Small intestine (tissue), 16 donors: ENCODE measurements at places on chromosomes 2 and 18. TPM values are rescaled to one million over a fixed set of nuclear protein-coding genes. Genes with fewer than 3 reads are reported as not detected.

GNAL gene
- polyA plus RNA-seq, result 2.1 TPM

UGT1A3 gene
- polyA plus RNA-seq, result 0.24 TPM

PCARE gene
- polyA plus RNA-seq, result not detected

MGAT4A gene
- 35.8 TPM for polyA plus RNA-seq

GCG gene
- 4.1 TPM for polyA plus RNA-seq

IL36RN gene
- not detected for polyA plus RNA-seq

KCMF1 gene
- polyA plus RNA-seq, result 31.9 TPM

VIT gene
- polyA plus RNA-seq, result not detected

IL1R1 gene
- polyA plus RNA-seq, result 18.4 TPM

TANC1 gene
- polyA plus RNA-seq, result 8.9 TPM

TEKT4 gene
- not detected for polyA plus RNA-seq

DNA sequence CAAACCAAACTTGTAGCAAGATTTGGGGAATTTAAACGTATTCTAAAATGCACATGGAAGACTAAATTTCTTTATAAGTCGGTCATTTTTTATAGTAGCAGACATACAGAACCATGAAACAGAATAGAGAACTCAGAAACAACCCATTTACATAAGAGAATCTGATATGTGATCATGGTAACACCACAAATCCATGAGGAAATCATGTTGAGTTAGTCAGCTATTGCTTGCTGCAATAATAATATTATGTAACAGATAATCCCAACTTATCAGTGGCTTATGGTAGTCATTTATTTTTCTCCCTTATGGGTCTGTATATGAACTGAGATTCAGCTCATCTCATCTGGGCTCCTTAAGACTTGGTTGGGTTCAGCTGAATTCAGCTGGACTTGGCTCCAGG, 103.4 kb upstream of the SERTAD2 start:
- H3K36me3 ChIP-seq, result no peaks in the 10 kb centered on the region
- no peak overlapping the region for H3K27ac ChIP-seq
- H3K27me3 ChIP-seq, result no peaks in the 10 kb centered on the region
- H3K4me1 ChIP-seq, result peaks cover 1% of the 10 kb centered on the region

DNA sequence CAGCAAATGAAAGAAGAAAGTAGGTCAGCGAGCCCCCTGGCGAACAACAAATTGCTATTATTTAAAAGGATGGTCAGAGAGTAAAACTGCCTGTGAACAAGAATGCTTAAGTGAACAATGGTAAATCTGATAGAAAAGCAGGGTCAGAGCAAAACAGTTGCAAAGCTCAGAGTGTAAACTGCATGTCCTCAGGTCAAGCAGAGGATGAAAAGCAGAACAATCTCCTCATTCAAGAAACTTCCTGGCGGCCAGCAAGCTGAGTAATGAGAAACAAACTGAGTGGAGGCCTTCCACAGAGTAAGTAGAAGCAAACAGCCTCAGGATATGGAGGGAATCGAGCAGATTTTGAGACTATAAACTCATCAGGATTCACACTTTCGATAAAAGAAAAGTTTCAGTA, 117.9 kb downstream of the PPP1R1C start:
- H3K4me3 ChIP-seq, result no peak overlapping the region
- H3K36me3 ChIP-seq, result no peaks in the 10 kb centered on the region
- no peak for DNase-seq
- H3K27ac ChIP-seq, result no peak overlapping the region

DNA sequence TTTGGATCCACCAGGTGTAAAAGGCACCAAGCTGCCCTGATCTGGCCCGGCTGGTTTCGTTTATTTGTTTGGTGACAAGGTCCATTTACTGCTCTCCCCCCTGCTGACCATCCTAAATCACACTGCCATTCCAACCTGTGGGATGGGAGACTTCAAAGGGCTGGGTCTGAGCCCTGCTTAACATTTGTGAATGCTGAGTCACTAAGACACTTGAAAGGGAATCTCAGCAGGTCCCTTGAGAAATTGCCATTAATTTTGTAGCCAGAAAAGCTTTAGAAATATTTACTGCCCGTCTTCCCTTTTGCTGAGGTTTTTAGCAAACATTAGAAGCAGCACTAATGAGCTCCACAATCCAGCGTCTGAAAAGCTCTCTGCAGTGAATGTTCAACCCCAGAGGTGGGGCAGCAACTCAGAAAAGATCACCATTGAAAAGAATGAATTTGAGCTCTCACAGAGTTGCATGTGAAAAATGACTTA, 133.8 kb downstream of the ARL4C start:
- no peak overlapping the region for H3K4me3 ChIP-seq
- no peak overlapping the region for H3K27ac ChIP-seq
- DNase-seq, result no peak
- H3K4me1 ChIP-seq, result no peaks in the 10 kb centered on the region

GRCh38 chr2:73263540-73264331, 20.5 kb downstream of the FBXO41 start:
- H3K27me3 ChIP-seq, result no peaks in the 10 kb centered on the region
- DNase-seq, result no peak
- H3K36me3 ChIP-seq, result peaks cover 11% of the 10 kb centered on the region
- H3K4me3 ChIP-seq, result no peak overlapping the region

GRCh38 chr2:101440127-101440738, 34.7 kb downstream of the RFX8 start:
- no peaks in the 10 kb centered on the region for H3K4me1 ChIP-seq
- H3K27ac ChIP-seq, result no peak overlapping the region
- H3K4me3 ChIP-seq, result no peak overlapping the region
- no peaks in the 10 kb centered on the region for H3K27me3 ChIP-seq

- no peaks in the 10 kb centered on the region for H3K4me1 ChIP-seq
- H3K4me3 ChIP-seq, result no peak overlapping the region
- no peaks in the 10 kb centered on the region for H3K36me3 ChIP-seq
Measured at GRCh38 chr2:208186465-208186864, 3.4 kb downstream of the C2orf80 start.

GRCh38 chr2:151853070-151853758, 25.0 kb upstream of the ARL5A start:
- H3K27ac ChIP-seq, result no peak overlapping the region
- H3K27me3 ChIP-seq, result no peaks in the 10 kb centered on the region
- H3K36me3 ChIP-seq, result no peaks in the 10 kb centered on the region
- no peak for DNase-seq

DNA sequence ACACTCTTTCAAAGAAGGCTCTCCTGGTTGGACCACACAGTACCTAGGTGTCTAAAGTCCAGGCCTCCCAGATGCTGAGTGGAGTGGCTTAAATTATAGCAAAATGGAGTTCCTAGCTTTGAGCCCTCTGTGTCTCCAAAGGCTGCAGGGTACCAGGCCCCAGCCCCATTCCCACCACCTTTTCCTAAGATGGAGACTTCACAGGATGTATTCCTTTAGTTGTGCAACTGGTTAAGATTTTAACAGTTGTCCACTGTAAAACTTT, 4.9 kb downstream of the SMAD7 start:
- peak overlapping the region; percentile 27 for H3K27ac ChIP-seq
- H3K4me1 ChIP-seq, result peaks cover 42% of the 10 kb centered on the region
- DNase-seq, result peak; percentile 42
- H3K27me3 ChIP-seq, result no peaks in the 10 kb centered on the region
- peaks cover 2% of the 10 kb centered on the region for H3K36me3 ChIP-seq

- H3K27me3 ChIP-seq, result no peaks in the 10 kb centered on the region
- no peak overlapping the region for H3K4me3 ChIP-seq
- no peak overlapping the region for H3K27ac ChIP-seq
- no peaks in the 10 kb centered on the region for H3K4me1 ChIP-seq
- peak; percentile 42 for DNase-seq
Measured at GRCh38 chr2:27954221-27954673, 63.7 kb downstream of the BABAM2 start.

DNA sequence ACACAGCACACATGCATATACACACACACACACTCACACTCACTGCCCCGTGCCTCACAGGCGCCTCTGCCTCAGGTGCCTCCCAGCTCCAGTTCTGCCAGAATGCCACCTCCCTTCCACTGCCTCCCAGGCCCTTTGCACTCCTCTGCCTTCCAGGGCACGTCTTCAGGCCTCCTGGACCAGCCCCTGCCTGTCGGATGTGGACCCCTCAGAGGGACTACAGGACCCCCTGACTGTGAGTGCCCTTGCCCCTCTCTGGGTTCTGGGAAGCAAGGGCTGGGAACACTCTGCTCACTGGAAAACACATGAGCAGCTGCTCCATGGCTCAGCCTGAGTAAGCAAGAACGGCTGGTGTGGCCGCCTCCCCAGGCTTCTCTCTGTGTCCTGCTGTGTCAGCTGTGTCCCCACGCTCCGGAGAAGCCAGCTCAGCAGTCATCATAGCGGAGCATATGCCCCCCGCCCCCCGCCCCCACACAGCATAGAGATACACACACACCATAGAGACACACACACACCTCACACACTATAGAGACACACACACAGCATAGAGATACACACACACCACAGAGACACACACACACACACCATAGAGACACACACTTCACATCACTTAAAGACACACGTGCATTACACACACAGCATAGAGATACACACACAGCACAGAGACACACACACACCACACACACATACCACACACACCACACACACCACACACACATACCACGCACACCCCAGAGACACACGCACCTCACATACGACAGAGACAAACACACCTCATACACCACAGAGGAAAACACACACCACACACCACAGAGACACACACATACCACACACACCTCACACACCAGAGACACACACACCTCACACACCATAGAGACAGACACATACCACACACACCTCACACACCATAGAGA, 271.3 kb downstream of the CYRIA start:
- DNase-seq, result peak; percentile 5
- no peaks in the 10 kb centered on the region for H3K4me1 ChIP-seq
- H3K27me3 ChIP-seq, result no peaks in the 10 kb centered on the region
- H3K4me3 ChIP-seq, result no peak overlapping the region
- H3K27ac ChIP-seq, result peak overlapping the region; percentile 25
- no peaks in the 10 kb centered on the region for H3K36me3 ChIP-seq

GRCh38 chr18:48656582-48656981, 117.8 kb downstream of the CTIF start:
- no peaks in the 10 kb centered on the region for H3K27me3 ChIP-seq
- no peak overlapping the region for H3K4me3 ChIP-seq
- H3K27ac ChIP-seq, result no peak overlapping the region
- no peak for DNase-seq
- peaks cover 2% of the 10 kb centered on the region for H3K36me3 ChIP-seq
- H3K4me1 ChIP-seq, result peaks cover 3% of the 10 kb centered on the region

GRCh38 chr18:79321625-79322405, 73.9 kb upstream of the NFATC1 start:
- no peak for DNase-seq
- no peak overlapping the region for H3K27ac ChIP-seq
- no peaks in the 10 kb centered on the region for H3K27me3 ChIP-seq
- H3K36me3 ChIP-seq, result no peaks in the 10 kb centered on the region
- no peak overlapping the region for H3K4me3 ChIP-seq

- no peak overlapping the region for H3K4me3 ChIP-seq
- H3K27me3 ChIP-seq, result no peaks in the 10 kb centered on the region
- H3K27ac ChIP-seq, result no peak overlapping the region
- DNase-seq, result no peak
- H3K4me1 ChIP-seq, result no peaks in the 10 kb centered on the region
Measured at GRCh38 chr2:12014088-12014960, 267.9 kb downstream of the LPIN1 start.

DNA sequence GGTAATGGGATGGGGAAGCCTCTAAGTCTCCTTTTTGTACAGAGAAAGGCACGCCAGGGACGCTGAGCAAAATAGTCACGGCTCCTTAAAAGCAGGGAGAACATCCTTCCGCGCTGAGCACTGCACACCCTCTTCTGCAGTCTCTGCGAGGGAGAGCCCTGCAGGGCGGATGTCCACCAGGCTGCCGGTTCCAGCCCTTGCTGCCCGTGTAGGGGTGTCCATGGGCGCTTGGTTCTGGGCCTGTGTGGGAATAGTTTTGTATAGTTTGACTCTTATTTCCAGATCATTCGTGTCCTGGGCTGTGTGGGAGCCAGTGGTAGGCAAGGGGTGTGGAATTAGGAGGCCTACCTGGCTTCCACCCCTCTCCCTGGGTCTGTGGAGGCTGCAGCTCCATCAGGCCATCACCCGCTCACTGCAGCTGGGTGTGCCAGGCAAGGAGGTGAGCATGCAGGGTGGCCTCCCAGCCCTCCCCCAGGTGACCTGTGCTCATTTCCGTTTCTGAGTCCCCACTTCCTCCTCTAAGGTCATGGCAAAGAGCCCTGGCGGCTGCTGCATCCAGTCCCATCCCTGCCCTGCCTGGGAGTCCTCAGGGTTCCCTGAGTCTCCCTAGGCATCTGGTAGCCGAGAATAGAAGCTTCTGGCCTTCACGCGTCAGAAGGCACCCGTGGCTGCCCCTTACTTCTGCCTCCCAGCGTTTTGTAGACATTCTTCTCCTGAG, 202.6 kb downstream of the LDLRAD4 start:
- no peak overlapping the region for H3K27ac ChIP-seq
- H3K4me3 ChIP-seq, result no peak overlapping the region
- no peak for DNase-seq
- no peaks in the 10 kb centered on the region for H3K36me3 ChIP-seq
- H3K4me1 ChIP-seq, result peaks cover 9% of the 10 kb centered on the region

DNA sequence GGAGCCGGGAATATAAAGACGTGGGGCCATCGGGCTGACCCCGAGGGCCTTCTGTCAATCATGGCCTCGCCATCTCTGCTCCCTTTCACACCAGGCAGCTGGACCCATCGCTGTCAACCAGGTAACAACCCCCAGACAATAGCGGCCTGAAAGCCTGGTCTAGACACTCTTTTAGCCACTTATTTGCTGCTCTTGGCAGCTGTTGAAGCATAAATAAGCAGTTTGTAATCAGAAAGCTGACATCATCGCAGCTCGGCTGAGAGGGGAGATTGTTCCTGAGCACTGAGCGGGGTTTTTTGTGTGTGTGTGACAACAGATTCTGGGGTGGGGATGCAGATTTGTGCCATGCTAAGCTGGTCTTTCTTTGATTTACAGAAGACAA, 423.6 kb upstream of the POU3F3 start:
- H3K27me3 ChIP-seq, result no peaks in the 10 kb centered on the region
- H3K36me3 ChIP-seq, result no peaks in the 10 kb centered on the region
- no peak for DNase-seq
- H3K27ac ChIP-seq, result no peak overlapping the region
- no peak overlapping the region for H3K4me3 ChIP-seq

DNA sequence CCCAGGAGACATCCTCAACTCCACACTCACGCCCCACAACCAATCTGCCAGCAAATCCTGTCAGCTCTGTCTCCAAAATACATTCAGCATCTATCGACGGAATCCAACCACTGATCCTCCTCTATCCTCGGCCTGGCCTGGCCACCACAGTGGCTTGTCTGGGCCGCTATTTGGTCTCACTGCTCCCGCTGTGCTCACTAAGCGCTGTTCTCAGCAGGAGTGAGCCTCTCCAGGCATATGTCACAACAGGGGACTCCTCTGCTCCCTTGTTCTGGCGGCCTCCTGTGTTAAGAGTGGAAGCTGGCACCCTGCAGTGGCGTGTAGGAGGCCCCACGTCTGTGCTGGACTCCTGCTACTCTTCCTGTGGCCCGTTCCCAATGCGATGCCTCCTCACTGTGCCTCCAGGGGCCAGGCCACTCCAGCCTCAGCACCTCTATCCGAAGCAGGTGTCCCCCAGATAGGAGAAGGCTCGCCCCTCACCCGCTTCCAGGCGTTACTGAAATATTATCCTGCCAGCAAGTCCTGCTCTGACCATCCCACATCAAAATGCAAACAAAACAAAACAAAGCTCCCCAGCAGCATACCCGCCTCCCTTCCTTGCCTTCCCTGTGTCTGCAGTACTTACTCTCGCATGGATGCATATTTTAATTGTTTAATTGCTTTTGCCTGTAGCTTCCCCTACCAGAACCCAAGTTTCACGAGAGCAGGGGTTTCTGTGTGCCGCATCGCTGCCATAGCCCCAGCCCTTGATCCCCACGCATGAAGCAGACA, 39.9 kb downstream of the CENPO start:
- H3K4me1 ChIP-seq, result no peaks in the 10 kb centered on the region
- DNase-seq, result no peak
- peaks cover 42% of the 10 kb centered on the region for H3K36me3 ChIP-seq
- H3K27ac ChIP-seq, result no peak overlapping the region
- H3K4me3 ChIP-seq, result no peak overlapping the region
- H3K27me3 ChIP-seq, result no peaks in the 10 kb centered on the region
